Left lobe of liver (tissue), 2 donors: ENCODE measurements at places on chromosomes 7 and 10. TPM values are rescaled to one million over a fixed set of nuclear protein-coding genes. Genes with fewer than 3 reads are reported as not detected.

GRCh38 chr10:1961989-1962388 lies 224.7 kb upstream of the ADARB2 start:
- DNase-seq: no peak

GRCh38 chr7:15755061-15755460 lies 68.6 kb upstream of the MEOX2 start:
- no peak for DNase-seq

DNA sequence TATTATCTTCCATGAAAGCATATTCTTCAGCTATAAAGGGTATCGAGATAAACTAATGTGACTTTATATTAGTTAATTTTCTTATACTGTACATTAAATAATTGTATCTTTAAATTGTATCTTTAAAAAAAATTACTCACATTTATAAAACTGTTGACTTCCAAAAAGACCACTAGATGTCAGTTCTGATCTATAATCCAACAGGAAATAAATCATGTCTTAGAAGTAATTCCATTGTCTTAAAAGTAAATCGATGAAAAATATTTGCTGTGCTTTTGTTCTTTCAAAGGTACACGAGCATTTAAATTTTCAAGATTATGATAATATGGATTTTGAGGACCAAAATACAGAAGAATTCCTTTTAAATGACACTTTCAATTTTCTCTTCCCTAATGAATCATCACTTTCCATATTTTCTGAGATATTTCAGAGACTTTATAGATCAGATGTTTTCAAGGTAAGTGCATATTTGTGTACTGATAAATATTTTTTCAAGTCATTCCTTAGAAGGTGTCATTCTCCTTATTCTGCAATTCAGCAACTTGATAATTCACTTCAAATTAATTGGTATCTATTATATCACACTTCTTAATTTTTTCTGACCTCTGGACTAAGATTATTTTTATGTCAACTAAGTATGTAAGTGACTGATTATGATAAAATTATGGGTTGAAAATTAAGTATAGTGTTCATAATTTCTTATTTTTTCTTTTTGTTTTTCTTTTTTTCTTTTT lies 138.5 kb downstream of the CPED1 start:
- no peak for DNase-seq

GRCh38 chr7:157276731-157277562 lies 59.9 kb upstream of the DNAJB6 start:
- no peak for DNase-seq

COL13A1 gene
- 0.48 TPM for total RNA-seq

ZDHHC16 gene
- total RNA-seq: 25.2 TPM

LIPN gene
- not detected for total RNA-seq

DNA sequence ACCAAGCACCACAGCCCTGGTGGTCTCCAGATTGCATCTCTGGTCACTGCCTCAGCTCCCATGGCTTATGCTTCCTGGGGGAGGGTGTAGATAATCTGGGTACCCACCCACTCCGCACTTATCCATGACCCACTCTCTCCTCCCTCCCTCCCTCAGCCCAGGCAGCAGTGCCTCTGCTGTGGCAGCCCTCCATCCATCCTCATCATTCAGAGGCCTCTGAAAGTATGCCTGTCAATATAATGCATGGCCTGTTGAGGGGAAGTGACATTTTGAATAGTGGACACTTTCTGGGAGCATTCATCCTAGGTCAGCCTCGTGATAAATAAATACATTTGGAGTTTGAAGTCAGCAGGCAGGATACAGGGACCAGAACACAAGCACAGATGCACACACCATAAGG lies 23.2 kb downstream of the ZNF503 start:
- DNase-seq: no peak
